ENCODE measurements at places on chromosomes 1 and 21.

- peak; percentile 22 for DNase-seq
These were observed 15.7 kb upstream of the PKP1 start for GRCh38 chr1:201267481-201268229.

DNA sequence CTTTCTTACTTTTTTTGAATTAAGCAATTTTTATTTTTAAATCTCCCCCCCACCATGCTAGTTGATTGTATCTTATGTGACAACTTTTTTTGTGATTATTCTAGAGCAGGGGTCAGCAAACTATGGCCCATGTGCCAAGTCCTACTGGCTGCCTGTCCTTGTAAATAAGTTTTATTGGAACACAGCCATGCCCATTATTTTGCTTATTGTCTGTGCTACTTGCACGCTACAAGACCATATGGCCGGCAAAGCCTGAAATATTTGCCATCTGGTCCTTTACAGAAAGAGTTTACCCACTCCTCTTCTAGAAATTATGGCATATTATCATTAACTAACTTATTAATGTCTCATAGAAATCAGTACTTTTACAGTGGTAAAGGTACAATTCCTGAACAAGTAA lies 51.7 kb downstream of the AK5 start:
- no peak for DNase-seq

DNA sequence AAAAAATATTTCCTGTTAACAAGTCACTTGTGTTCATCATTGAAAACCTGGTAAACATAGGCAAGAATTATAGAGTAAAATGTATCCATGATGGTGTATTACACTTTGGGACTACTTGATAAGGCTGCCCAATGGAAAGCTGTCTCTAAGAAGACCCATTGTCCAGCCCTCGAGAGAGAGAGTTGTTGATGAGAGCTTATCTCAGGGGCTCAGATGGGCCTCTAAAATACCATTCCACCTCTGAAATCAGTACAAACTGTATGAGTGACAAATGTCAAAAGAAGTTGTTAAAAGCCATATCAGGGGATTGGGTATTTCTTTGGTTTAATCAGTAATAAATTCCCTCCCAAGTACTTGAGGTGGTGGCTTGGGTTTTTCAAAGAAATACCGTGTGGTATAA lies 96.1 kb downstream of the KCNK1 start:
- DNase-seq, result no peak

DNA sequence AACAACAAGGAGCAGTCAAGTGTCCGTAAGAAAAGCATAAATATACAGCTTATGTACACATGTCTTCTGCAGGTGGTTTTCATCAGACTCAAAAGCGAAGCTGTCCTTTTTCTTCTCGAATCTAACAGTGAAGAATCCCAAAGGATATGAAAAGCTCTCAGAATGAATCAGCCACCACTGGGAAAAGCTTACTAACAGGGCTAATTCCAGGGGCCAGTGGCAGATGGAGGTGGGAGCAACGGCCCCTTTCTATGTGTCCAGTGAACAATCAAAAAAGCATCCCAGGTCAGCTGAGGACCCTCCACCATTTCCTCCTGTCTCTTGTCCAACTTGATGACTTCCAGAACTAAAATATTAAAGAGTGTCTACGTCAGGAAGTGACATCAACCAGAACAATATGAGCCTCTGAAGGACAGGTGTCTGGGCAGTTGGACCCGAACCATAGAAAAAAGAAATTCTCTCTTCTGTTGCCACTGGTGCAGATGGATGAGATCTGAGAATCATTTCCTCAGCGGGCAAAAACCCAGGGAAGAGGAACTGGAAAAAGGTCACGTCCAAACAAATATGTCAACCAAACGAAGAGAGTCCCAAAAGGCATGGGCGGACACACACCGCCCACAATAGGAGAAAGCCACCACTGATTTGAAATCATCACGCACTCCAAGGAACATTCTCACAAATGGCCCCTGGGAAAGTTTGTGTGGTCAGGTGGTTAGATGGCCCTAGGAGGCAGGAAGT lies 70.4 kb upstream of the TIAM1 start:
- no peak for DNase-seq

GRCh38 chr1:227560393-227561173 lies 2.8 kb upstream of the ZNF678 start:
- no peak for DNase-seq

DNA sequence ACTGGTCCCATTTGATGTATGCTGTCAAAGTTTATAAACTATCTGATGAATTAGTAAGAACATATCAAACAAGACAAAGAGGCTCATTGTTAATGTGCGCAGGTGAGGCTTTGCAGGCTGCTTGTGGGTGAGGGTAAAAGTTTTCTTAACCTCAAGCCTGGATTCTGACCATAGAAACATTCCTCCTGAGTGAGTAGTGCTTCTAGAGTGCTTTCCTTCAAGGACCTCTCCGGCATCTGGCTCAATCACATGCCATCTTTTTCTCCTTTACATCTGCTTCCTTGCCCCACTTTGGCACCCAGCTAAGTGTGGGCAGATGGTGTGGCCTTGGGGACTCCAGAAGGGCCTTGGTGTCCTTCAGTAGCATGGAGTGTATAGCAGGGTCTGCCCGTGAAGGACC lies 104.0 kb downstream of the ROR1 start:
- DNase-seq, result peak; percentile 70

DNA sequence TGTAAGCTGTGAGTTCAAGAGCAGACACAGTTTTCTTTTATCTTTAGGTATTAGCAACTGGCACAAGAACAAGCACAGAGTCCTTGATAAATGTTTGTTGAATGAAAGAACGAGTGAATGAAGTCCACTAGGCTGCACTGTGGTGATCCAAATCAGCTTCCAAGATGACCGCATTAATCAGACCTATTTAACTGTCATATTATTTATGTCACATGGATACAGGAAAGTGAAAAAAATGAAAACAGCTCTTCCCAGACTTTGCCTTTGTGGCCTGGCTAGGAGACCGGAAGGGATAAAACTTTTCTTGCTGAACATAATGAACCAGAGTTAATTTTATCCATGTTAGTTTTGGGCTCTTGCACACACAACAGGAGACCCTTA lies 261.3 kb downstream of the TNR start:
- DNase-seq, result no peak

- DNase-seq, result no peak
These were observed 115.1 kb downstream of the SLC30A10 start for GRCh38 chr1:219813294-219813693.

DNA sequence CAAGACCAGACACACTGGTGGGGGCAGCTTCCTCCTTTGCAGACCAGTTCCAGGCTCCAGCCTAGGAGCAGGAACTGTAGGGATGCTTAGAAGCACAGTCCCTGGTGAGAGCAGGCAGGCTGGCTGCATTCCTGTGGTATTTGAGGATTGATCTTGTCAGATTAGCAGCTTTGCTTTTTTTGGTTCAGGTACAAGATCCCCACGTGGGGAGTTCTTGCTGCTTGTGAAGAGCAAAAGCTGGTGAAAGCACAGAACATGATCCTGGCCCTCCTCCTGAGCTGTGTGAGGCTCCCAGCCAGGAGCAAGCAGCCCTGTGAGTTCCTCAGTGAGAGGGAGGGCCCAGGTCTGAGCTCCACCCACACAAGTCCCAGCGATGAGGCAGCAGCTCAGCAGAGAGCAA lies 75.3 kb upstream of the ARTN start:
- peak; percentile 94 for DNase-seq

GRCh38 chr1:152506899-152507498 lies 3.6 kb upstream of the LCE5A start:
- no peak for DNase-seq

GRCh38 chr1:43924516-43924915 lies 9.1 kb upstream of the ARTN start:
- no peak for DNase-seq

DNA sequence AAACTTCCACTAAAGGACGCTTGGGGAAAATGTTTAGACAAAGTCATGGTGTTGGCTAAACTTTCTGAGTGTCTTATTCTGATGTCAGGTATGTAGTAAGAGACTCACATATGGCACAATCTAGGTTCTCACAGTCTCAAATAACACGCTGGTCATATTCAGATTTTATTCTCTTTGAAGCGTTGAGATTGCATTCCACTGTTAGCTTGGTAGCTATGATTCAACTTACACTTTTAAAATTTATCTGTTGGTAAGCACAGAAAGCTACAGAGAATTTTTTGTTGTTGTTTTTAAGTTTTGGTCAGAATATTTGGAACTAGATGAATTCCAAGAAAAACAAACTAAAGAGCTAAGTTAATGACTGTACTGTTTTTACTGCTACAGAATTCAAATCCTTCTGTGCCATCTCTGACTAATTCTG lies 126.7 kb downstream of the PRRX1 start:
- DNase-seq, result no peak

DNA sequence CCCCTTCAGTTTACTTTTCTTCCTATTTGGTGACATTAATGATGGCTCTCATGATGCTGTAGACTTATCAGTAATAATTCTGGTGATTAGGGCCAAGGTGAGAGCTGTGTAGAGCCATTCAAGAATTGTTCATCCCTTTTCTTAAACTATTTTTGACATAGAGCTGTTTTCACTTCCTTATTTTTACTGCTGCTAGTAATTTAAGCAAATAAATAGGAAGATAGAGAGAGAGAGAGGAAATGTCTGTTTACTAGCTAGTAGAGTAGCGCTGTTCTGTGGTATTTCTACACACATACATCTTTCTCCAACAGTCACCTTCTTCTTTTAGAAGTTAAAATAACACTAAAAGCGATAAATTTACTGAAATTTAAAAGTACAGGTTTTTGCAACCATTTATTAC lies 678.0 kb upstream of the ZP4 start:
- DNase-seq, result no peak

DNA sequence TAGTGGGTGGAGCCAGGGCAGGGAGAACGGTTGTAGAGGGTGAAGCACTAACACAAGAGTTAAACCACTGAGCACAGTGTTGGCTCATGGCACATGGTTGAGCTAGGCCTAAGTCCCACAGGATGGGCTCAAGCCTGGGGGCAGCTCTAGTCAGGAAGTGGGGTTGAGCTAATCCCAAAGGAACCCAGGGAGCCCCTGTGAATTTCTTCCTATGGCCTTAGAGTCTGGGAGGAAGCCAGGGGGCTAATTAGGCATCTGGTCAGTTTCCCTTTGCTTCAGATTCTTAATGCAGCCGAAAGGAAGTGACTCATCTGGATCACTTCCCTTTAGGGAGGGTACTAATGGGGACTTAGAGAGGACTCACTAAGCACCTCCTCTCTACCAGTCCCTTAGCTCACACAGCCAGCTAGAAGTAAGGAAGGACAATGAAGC lies 10.1 kb downstream of the CFAP45 start:
- DNase-seq, result peak; percentile 27

DNA sequence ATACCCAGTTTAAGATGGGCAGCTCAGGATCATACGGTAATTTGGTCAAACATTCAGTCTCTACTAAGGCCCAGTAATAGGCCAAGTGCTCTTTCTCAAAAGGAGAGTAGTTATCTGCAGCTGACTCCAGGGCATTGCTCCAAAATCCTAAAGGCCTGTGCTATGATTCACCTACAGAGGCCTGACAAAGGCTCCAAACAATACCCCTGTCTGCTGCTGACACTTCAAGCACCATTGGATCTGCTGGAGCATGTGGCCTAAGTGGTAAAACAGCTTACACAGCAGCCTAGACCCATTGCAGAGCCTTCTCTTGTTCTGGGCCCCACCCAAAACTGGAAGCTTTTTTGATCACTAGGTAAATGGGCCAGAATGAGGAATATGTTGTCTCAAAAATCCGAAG lies 22.8 kb downstream of the SLAMF7 start:
- no peak for DNase-seq

DNA sequence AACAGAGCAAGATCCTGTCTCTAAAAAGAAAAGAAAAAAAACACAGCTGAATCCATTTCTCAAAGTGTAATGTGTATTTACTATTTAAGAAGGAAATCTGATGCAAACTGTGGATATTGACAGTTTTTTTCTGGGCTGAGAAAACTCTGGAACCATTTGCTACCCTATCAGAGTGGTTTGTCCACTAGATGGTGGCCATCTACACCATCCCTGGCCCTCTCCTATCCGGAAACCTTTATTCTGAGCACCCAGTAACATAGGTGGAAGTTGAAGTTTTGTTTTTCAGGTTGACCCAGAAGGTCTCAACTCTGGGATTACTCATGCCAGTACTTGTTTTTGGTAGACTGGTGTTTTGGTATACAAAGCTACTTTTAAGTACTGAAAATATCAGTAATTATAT lies 20.2 kb downstream of the ECHDC2 start:
- DNase-seq, result no peak

DNA sequence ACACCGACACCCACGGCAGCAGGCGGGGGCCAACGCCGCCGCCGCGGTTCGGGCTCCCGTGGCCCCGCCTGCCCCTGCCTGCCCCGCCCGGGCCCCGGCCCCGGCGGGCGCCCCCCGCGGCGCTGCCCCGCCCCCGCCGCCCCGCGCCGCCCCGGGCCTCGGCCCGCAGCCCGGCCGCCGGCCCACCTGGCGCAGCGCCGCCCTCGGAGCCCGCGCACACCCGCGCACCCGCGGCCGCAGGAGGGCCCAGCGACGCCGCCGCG lies at the start of gene WNT3A:
Gene WNT3A, plus strand, starts transcription at position 213 of the 263 bp plus-strand sequence. CDS start 131 bp downstream, outside the sequence.
- DNase-seq, result no peak

- DNase-seq, result no peak
These were observed 35.3 kb downstream of the OPTC start for GRCh38 chr1:203528976-203529835.

DNA sequence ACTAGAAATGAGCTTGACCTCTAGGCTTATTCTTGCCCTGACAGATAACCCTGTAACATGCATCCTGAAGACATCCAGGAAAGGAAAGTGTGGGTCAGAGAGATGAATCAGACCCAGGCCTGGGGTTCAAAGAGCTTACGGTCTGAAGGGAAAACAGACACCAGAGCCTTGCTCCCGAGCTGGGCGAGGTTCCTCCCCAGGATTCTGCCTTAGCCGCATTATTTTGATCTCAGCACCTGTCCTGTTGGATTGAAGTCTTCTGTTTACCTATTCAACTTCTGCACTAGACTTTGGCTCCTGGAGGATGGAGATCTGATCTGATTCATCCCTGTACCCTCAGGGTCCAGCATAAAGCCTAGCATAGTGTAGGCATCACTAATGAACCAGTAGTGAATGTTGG lies 1.9 kb downstream of the CYP4B1 start:
- DNase-seq, result no peak

GRCh38 chr1:164472841-164473240 lies 86.1 kb upstream of the PBX1 start:
- no peak for DNase-seq

- peak; percentile 39 for DNase-seq
These were observed 8.7 kb upstream of the PPP1R15B start for GRCh38 chr1:204420039-204421004.

DNA sequence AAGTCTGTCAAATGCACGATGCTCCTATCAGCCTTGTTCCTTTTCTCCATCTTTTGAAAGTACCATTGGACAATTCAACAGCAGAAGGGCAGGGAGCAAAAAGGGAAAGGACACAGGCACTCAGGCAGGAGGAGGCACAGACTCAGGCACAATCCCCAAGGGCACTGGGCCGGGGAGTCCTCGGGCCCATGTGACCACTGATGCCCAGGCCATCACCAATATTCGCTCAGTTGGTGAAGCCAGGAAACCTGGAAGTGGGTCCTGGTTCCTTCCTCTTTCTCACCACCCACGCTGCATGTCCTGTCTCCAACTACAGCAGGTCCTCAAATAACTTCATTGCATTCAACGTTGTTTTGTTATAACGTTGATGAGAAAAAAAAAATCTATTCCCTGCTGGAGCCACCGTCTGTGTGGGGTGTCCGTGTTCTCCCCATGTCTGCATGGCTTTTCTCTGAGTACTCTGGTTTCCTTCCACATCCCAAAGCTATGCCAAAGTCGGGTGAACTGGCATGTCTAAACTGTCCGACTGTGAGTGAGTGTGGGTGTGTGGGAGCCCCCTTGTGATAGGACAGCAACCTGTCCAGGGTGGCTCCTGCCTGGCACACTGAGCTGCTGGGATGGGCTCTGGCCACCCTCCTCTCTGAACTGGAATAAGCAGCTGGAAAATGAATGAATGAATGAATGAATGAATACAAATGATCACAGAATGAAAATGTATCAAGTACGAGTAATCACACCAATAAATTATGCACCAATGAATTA lies 12.5 kb downstream of the NID1 start:
- no peak for DNase-seq

Measured in Caki2 (cell line).